ENCODE measurements at places on chromosomes 13 and 19.

- no peak for DNase-seq
Measured at GRCh38 chr13:26673890-26674289, 86.7 kb downstream of the GPR12 start.

DNA sequence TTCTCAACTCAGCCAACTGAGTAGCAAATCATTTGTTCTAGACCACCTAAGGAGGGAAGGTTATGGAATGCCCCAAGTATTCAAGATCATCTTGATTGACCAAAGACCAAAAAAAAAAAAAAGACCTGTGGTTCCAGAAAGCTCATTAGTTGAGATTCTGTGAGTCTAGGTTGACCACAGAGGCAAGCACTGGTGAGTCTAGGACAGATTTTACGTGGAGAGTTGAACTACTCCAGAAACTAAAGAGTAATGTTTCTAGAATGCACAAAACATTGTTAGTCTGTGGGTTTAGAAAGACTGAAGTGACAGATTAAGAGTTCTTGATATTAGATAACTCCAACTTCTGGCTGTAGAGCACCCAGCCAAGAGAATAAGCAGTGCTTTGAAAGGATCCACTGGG lies 4.0 kb upstream of the CYTH2 start:
- no peak for DNase-seq

GRCh38 chr13:51858433-51859247 lies 3.1 kb upstream of the CCDC70 start:
- DNase-seq, result no peak

GRCh38 chr19:10501971-10502523 lies 1.1 kb downstream of the KEAP1 start:
- peak; percentile 71 for DNase-seq

GRCh38 chr13:105961438-105961837 lies 574.0 kb downstream of the EFNB2 start:
- DNase-seq, result no peak

DNA sequence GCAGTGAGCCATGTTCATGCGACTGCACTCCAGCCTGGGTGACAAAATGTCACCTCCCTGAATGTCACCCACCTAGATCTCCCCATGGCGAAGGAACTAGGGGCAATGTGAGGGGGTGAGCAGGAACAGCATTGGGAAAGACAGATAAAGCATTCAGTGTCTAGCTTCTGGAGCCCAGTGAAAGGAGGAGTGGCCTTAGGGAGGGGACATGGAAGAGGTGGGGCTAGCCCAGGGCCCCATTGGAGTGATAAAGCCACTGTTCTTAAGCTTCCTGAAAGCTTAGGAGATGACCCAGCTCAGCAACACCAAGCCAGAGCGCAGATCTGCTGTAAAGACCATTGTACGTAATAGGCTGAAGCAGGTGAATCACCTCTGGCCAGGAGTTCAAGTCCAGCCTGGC lies 13.0 kb upstream of the KCNN1 start:
- no peak for DNase-seq

GRCh38 chr13:109369353-109370052 lies 416.9 kb downstream of the IRS2 start:
- peak; percentile 66 for DNase-seq

GRCh38 chr19:31498781-31499180 lies 149.5 kb upstream of the TSHZ3 start:
- no peak for DNase-seq

DNA sequence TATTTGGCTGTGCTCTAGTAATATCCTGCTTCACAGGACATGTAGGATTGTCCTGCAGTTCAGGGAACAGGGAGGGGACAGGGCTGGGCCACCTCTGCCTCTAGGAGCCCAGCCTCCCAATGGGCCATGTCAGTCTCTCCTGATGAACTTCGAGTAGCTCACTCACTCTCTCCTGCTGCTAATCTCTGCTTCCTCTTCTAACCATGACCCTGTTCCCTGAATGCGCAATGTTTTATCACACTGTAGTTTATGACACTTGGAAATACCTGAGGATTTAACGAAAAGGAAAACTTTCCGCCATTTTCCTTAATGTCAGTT lies 9.2 kb downstream of the PARP4 start:
- DNase-seq, result no peak

- no peak for DNase-seq
Measured at GRCh38 chr13:85095418-85096272, 703.6 kb downstream of the SLITRK6 start.

DNA sequence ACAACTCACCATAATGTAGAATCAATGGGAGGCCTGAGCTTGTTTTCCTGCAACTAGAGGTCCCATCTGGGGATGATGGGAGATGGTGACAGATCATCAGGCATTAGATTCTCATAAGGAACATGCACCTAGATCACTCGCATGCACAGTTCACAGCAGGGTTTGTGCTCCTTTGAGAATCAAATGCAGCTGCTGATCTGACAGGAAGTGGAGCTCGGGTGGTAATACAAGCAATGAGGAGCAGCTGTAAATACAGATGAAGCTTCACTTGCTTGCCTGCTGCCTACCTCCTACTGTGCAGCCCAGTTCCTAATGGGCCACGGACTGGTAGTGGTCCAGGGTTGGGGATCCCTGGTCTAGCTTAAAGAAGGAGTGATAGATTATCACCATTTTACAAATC lies 33.0 kb downstream of the KPNA3 start:
- no peak for DNase-seq

DNA sequence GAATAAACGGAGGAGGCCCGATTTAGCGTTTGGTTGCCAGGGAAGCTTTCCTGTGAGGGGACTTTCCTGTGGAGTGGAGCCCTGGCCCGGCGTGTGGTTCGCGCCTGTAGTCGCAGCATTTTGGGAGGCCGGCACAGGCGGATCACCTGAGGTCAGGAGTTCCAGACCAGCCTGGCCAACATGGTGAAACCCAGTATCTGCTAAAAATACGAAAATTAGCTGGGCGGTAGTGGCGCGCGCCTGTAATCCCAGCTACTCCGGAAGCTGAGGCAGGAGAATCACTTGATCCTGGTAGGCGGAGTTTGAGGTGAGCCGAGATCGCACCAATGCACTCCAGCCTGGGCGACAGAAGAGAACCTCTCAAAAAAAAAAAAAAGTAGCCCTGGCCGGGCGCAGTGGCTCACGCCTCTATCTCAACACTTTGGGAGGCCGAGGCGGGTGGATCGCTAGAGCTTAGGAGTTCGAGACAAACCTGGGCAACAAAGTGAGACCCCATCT lies 6.9 kb downstream of the KANK3 start:
- no peak for DNase-seq

GRCh38 chr19:13665125-13665905 lies 99.0 kb upstream of the MRI1 start:
- DNase-seq, result no peak

- DNase-seq, result no peak
Measured at GRCh38 chr13:29716493-29716892, 121.0 kb upstream of the SLC7A1 start.

GRCh38 chr19:19637523-19638251 lies 5.8 kb downstream of the GMIP start:
- DNase-seq, result no peak

GRCh38 chr13:29849731-29850212 lies 645 bp downstream of the UBL3 start:
- DNase-seq, result peak; percentile 57

GRCh38 chr19:47225746-47226425 lies 5.1 kb downstream of the BBC3 start:
- peak; percentile 88 for DNase-seq

DNA sequence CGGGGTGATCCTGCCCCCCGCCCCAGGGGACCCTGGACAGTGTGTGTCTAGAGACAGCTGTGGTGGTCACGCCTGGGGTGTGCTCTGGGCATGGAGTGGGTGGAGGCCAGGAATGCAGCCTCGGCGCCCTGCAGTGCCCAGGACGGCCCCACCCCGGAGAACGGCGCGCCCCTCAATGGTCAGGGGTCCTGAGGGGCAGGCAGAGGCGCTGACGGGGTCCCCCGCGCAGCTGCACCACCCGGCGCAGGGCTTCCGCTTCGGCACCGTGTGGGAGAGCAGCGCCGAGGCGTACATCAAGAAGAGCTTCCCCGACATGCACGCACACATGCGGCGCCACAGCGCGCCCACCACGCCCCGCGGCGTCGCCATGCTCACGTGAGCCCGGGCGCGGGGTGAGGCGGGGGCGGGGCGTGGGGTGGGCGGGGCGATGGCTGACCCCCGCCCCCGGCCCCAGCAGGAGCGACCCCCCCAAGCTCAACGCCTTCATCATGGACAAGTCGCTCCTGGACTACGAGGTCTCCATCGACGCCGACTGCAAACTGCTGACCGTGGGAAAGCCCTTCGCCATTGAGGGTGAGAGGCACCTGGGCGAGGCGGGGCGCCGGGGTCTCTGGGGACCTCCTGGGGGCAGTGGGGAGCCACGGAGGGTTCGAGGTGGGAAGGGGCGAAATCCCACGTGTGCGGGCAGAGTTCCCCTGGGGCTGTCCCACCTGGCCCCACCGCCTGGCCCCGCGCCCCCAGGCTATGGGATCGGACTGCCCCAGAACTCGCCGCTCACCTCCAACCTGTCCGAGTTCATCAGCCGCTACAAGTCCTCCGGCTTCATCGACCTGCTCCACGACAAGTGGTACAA lies 7.4 kb downstream of the GRIN3B start:
- DNase-seq, result no peak

DNA sequence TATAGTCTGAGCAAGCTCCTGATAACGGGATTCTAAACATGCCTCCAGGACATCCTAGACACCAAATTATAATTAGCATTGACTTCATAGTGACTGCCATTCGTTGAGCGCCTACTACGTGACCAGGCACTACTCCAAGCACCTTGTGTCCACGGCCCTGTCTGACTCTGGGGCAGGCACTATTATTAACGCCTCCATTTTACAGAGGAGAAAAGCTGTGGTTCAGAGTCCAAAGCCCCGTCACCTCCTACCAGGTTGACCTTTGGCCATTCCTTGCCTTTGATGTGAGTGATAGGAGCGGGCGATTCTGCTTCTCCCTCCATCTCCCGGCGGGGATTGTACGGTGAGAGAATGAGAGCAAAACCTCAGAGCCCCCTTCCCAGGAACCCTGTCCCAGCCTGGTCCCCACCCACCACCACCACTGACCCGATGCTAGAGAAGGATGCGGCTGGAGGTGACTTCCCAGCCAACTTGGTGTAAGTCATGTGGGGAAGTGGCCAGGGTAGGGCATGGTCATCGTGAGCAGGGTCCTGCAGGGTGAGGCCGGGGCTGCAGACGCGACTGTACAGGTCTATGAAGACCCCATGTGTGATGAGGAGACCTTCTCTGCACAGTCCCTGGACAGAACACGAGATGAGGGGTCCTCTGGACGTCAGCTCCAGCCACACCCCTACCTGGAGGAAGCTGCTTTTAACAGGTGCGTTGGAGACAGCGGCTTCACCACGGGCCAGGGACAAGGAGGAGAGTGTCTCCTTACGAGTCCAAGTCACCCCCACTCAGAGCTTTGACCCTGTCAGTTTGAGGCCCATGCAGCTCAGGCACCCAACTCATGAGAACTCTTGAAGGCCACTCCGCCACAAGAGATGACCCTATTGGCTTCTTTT lies at the start of gene IGSF23:
Gene IGSF23, plus strand, starts transcription at position 269 of the 884 bp plus-strand sequence. Its CDS starts 83 bp downstream, at position 352.
- DNase-seq, result no peak

- DNase-seq, result no peak
Measured at GRCh38 chr13:25874907-25875306, 176.9 kb downstream of the SHISA2 start.

- no peak for DNase-seq
Measured at GRCh38 chr19:28456252-28456651, 756.7 kb downstream of the UQCRFS1 start.

- no peak for DNase-seq
Measured at GRCh38 chr13:45219938-45220375, 19.1 kb upstream of the KCTD4 start.

DNA sequence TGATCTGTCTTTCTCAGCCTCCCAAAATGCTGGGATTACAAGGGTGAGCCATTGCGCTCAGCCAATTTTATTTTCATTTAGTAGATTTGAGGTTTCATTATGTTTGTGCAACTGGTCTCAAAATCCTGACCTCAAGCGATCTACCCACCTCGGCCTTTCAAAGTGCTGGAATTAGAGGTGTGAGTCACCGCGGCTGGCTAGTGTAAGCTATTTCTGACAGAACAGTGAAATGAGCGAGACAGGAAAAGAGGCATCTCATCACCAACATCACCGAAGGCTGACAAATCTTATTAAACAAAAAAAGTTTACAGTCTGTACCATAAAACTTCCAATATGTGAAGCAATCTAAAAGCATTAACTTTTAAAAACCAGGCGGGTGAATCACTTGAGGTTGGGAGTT lies 12.2 kb upstream of the ZNF888 start:
- no peak for DNase-seq

DNA sequence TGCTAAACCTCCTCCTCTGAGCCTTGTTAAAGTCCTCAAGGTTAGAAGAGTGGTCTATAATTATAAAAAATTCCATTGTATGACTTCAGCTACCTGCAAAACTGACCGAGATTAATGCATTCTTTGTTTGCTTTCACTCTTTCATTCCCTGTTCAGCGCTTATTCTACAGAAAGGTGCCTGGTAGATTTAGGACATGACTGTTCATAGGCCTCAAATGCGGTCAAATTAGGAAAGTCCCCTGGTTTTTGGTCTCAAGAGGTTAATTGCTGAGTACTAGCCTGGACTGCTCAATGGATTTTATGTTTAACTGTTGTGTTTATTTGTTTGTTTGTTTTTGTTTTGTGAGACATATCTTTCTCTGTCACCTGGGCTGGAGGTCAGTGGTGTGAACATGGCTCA lies 35.4 kb downstream of the KL start:
- DNase-seq, result no peak

GRCh38 chr13:74825152-74825937 lies 656.6 kb downstream of the TBC1D4 start:
- no peak for DNase-seq

- no peak for DNase-seq
Measured at GRCh38 chr13:108257248-108257647, 12.3 kb upstream of the TNFSF13B start.

GRCh38 chr19:54462655-54463530 lies 685 bp downstream of the LENG9 start:
- peak; percentile 58 for DNase-seq

GRCh38 chr19:17762505-17763229 lies 11.4 kb downstream of the FCHO1 start:
- DNase-seq, result no peak

DNA sequence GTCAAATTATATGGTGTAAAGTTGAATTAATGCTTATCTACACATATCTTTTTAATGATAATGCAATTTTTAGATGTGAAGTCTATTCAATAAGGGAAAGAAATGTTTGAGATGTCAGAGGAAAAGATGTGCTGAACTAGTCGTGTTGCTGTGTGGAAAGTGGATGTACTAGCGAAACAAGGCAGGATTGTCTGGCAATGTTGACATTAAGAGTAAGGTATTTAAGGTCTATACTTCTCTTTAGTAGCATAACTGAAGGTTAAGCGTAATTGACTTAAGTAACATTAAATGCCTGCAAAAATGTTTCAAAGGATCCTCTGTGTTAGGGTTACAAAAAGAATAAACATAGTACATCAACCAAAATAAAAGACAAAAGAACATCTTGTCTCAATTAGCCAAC lies 787.3 kb upstream of the KLHL1 start:
- no peak for DNase-seq

Data from hypothalamus (tissue), 51 donors.